ENCODE measurements at places on chromosomes 13 and 19.

DNA sequence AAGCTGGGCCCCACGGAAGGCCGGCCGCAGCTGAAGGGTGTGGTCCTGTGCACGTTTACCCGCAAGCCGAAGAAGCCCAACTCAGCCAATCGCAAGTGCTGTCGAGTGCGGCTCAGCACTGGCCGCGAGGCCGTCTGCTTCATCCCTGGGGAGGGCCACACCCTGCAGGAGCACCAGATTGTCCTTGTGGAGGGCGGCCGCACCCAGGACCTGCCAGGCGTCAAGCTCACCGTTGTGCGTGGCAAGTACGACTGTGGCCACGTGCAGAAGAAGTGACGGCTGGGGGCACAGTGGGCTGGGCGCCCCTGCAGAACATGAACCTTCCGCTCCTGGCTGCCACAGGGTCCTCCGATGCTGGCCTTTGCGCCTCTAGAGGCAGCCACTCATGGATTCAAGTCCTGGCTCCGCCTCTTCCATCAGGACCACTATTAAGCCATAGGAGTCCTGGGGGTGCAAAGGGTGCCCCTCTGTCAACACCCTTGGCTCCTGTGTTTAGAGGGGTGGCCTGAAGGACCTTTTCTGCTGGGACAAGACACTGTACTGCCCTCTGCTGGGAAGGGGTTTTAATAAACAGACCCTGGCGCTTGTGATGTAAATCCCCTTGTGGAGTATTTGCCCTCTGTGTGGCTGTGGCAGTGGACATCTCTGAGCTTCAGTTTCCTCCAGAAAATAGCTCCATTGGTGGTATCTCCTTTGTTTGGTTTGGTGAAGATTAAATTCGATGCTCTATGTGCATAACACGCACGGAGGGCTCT lies 1.9 kb downstream of the MRPS12 start:
- no peak for ATAC-seq

DNA sequence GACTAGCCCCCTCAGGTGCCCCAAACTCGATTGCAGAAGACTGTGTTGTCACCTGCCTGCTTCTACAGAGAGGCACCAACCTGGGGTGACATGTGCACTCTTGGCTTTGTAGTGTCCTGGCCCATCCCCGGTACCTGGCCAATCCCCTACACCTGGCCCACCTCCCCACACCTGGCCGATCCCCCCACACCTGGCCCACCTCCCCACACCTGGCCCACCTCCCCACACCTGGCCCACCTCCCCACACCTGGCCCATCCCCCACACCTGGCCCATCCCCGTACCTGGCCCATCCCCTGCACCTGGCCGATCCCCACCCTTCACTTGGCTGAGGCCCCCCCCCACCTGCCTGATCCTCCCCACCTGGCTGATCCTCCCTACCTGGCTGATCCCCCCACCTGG lies 25.4 kb downstream of the ATP11A start:
- no peak for ATAC-seq

DNA sequence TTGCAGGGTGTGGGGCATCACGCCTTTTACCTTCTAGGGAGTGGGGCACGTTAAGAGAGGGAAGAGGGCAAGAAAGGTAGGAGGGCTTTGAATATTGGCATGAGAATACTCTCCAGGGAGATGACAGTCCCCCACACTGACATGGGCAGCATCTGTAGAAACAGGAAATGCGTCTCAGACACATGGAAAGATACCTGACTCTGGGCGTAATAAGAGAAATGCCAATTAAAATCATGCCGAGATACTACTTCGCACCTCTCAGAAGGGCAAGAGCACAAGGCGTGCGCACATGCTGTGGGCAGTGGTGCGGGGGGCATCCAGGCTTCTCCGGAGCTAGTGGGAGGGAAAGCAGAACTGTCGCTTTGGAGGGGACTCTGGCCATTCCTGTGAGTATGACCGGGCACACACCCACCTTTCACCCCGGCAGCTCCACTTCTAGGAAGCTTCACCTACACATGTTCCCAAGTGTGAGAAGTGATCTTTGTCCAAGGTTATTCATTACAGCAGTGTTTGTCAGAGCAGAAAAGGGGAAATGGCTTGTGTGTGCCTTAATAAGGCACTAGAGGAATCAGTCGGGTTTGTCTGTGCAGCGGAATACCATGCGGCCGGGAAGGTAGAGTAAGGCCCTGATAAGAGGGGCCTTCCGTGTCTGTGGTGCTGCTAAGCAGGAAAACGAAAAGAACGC lies 99.5 kb downstream of the SIPA1L3 start:
- no peak for ATAC-seq

DNA sequence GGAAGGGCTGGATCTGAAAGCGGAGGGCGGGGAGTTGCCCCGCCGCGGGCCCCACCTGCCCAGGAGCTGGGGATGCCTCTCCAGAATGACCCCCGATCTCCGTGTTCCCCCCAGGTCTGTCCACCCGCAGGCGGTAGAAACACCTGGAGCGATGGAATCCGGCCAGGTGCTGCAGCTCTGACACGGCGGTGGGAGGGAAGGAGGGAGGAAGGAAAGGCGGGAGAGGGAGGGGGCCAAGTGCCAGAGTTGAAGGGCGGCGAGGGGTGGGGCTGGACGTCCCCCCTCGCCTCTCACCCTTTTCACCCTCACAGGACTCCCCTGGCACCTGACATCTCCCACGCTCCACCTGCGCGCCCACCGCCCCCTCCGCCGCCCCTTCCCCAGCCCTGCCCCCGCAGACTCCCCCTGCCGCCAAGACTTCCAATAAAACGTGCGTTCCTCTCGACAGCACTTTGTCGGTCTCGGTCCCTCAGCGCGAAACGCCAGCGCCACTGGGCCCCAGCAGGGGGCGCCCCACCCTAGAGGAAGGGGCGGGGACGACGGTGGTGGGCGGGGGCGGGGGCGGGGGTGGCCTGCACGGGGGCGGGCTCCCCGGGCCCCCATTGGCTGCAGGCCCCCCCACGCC lies 337 bp upstream of the FXYD7 start:
- ATAC-seq = no peak

DNA sequence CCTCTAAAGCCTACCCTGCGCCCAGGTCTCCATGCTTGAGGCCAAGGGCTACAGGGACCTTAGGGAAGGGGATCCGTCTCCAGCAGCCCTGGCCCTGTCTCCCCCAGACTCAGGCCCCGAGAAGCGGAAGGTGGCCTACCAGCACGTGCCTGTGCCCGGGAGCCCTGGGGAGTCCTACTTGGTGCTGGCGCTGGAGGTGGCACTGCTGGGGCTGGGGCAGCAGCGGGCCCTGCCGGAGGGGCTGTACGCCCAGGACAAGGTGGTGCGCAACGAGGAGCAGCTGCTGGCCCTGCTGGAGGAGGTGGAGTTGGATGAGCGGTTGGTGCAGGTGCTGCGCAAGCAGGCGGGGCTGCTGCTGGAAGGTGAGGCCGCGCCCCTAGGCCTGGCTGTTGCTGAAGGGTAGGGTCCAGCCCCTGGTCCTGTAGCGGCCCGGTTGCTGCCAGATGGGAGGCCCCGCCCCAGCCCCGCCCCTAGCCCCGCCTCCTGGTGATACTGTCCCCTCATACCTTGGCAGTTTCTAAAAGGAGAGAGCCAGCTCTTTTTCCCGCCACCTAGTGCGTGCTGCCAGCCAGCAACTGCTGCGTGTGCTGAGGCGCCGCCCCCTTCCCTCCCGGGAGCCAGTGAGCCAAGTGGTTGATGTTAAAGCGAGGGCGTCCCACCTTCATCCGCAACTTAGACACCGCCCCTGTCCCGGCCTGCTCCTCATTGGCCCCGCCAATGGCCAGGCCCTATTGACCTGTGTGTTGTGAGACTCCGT lies 22.6 kb downstream of the ZSWIM4 start:
- ATAC-seq = peak; percentile 84

DNA sequence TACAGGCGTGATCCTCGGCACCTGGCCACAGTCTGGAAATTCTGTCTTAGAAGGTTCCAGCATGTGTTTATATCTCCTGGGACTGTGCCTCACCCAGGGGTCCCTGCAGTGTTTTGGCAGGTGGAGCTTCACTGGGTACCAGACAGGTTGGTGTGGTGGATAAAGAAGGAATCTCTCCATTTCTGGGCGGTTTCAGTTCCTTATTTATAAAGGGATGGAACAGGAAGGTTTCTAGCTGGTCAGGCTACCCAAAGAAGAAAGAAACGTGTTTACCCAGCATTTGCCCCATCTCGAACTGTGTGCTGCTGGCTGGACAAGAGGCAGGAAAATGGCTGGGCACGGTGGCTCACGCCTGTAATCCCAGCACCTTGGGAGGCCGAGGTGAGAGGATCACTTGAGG lies 9.8 kb downstream of the PNPLA6 start:
- no peak for ATAC-seq

DNA sequence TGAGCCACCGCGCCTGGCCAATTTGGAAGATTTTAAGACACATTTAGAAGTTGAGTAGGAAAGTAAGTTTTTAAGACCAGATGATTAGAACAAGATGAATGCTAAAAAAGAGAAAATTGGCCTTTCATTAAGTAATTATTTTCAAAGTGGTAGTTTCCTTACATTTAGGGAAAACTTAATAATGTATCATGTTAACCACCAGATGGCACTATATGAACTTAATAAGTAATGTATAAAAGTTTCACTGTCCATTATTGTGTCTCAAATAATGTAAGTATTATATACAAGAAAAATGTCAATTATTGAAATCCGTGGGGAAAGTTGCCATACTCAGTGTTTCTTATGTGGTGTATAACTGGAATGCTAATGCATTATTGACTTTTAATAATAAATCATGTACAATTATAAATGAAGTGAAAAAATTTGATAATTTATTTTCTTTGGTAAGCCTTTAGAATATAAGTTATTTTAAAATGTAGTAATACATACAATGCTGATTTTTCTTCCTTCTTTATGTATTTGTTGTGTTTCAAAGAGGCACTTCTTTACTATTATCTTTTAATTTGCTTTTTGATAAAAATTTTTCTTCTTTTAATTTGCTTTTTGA lies 29.2 kb downstream of the COG6 start:
- ATAC-seq = no peak

- ATAC-seq = no peak
Observed at GRCh38 chr19:35279985-35280821, 2.1 kb upstream of the HAMP start.

GRCh38 chr19:18754501-18754900 lies 36.6 kb downstream of the COMP start:
- no peak for ATAC-seq

DNA sequence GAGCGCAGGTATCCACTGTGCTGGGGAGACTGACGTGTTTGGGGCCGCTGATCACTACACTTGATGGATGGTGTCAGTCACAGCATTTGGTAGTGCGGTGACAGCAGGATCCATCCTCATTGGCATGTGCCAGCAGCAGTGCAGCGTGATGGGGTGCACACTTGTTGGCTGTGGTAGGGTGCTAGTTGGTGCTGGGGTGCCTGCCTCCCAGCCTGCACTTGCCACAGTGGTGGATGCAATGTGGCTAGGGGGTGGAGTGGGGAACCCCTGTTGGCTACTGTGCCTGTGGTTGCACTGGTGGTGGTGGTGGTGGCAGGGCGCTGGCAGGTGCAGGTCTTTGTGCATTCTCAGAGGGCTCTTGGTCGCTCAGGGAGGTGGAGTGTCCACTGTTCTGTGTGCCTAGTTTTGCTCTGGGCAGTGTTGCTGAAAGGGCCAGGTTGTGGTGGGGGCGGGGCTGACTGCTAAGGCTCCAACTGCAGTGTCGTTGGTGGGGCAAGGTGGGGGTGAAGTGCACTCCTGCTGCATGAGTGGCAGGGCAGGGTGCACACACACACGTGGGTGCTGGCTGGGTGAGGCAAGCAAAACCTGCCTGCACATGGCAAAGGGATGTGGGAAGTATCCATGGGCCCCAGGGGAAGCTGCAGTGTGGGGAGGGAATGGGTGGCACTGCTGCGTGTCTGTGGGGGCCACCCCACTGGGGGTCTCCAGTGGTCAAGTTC lies 84.8 kb downstream of the ZMYM2 start:
- ATAC-seq = no peak

DNA sequence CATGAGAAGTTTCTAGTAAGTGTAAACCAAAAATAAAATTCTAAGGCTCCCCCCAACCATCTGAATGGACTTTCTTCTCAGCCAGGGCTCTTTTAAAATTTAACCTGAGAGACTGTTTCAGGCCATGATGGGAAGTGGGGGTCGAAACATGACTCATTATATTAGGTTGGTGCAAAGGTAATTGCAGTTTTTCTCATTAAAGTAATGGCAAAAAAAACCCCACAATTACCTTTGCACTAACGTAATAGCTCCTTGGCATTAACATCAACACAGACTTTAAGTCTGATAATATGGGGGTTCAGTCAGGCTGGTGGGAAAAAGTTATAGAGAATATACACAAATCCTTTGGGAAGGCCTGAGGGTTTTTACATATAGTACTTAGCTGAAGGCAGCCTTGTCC lies 9.4 kb upstream of the SPART start:
- ATAC-seq = no peak

DNA sequence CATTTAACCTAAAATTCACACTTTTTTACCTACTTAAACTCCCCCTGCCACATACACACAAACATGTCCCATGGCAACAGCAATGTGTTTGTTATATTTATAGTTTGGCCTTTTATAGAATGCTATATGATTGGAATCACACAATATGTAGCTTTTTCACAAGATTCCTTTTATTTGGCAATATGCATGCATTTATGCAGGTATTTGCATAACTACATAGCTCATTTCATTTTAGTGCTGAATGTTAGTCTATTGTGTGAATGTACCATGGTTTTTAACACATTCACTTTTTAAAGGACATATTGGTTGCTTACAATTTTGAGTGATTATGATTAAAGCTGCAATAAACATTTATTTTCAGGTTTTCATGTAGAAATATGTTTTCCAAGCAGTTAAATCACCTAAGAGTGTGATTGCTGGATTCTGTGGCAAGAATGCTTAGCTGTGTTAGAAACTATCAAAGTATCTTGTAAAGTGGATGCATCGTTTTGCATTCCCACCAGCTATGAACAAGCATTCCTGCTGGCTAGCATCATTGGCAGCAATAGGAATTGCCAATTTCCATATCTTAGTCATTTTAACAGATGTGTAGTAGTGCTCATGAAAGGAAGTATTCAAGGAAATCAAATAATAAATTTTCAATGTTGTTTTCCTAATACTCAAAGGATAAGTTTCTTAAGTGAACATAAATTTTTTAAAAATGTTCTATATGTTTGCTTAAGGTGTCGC lies 557.0 kb downstream of the SLITRK1 start:
- no peak for ATAC-seq

DNA sequence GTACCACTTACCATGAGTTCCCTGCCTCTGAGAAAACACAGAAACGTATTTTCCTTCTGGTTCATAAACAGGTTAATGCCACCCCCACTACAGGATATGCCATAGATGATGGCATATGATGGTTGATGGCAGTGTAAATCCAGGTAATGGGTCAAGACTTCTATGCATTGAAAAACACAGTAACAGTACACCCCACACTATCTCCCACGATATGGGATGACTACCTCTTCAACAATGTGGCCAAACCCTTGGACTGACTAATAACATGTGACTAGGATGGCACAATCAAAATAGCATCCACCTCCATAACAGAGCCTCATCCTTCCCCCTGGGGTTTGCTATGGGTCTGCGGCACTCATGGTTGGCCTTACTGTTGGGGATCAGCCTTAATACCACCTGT lies 22.0 kb downstream of the ZNF235 start:
- no peak for ATAC-seq
